ENCODE measurements at places on chromosomes 2 and 18.
A peak's percentile ranks its signal among the peaks of the same experiment; 100 is the strongest.

DNA sequence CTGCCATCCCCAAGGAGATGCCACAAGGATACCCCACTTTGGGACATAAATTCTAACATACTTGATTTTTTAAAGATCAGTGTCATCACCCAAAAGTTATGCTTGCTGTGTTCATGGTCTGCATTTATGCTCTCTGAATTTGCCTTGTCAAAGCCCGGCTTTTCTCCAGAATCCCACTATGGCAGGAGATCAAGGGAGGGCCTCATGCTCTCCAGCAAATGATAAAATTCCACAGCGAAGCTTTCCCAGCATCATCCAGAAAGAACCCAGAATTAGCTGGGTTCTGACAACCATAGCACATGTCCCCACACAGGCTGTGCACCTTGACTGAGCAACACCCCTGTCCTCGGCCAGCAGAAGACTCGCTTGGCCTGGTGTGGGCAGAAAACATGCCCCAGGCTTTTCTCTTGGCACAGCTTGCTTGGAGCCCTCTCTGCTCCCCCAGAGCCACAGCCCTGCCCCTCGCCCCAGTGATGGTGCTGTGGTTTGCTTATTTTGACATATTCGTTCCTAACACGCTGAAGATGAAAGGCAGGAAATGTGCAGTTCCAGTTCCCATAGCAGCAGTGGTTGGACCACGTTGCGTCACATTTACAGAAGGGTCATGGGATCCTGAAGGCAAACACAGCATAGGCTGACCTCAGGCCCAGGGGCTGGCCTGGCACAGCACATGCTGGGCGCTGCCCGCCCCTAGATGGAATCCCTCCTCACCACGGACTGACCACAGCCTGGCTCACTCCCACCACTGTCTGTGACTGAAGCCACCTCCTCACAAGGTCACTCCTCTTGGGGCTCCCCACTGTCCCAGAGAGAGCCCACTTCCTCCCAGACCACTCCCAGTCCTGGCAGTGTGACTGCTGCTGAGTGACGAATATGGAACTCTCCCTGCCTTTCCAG is 14.1 kb upstream of the CHRNA1 start:
- DNase-seq = no peak

DNA sequence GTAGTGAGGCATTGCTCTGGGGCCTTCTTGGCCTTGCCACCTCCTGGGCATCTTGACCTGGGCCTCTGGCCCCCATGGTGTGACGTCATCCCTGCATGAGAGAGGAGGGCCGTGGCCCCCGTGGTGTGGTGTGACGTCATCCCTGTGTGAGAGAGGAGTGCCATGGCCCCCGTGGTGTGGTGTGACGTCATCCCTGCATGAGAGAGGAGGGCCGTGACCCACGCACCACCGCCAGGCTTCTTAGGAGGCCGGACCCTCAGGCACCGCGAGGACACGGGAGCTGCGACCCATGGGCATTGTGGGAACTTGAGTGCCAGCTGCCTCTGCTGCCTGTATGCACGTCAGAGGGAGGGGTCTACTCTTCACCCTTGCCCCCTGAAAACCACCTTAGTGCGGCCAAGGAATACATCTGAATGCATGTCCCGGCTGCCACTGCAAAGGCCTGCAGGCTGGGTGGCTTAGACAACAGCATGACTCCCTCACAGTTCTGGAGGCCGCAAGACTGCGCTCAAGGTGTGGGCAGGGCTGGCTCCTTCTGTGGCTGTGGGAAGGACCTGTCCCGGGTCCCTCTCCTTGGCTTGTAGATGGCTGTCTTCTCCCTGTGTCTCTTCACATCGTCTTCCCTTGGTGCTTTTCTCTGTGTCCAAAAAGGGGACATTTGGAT is 20.8 kb upstream of the OTOS start:
- no peak for DNase-seq

DNA sequence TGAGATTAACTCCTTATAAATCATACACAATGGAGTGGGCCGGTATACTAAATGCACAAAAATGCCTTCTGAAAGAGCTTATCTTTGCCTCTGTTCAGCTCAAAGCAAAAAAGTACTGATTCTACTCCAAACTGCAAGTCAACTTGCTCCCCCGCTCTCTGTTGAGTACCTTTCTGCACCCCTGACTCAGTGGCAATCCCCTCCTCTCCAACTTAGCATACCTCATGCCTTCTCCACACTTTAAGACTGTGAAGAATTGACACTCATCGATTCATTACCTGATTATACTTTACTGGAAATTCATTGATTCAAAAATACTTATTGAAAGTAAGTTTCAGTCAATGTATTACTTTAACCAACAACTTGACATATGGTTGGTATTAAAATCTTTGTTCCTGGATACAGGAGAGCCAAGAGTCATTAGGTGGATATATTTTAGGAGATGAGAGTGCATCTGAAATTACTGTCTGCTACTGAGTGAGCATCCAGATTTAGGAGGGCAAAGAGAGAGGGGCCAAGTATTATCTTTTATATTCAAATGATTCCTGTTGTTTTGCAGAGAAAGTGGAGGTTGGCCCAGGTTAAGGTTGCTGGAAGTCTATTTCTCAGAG is 187.7 kb downstream of the ICOS start:
- no peak for DNase-seq

- DNase-seq = no peak
Measured at GRCh38 chr2:84467389-84467788, 8.3 kb upstream of the SUCLG1 start.

DNA sequence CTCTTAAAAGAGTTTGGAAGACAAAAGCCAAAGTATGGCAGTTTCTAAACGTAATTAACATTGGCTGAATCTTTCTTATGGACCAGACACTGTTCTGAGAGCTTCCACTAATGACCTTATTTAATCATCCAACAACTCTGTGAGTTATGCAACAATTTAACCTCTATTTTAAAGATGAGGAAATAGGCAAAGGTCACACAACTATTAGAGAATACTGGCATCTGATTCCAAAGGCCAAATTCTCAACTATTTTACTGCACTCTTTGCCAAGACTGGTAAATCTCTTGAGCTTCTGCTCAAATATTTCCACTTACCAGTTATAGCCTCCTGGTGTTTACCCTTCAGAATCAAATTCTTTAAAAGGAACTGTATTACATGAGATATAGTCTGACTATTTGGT is 42.1 kb upstream of the ERMN start:
- DNase-seq = no peak

GRCh38 chr18:23003289-23003688 is 70.2 kb downstream of the RBBP8 start:
- no peak for DNase-seq

- no peak for DNase-seq
Measured at GRCh38 chr18:32867330-32867729, 94.5 kb upstream of the KLHL14 start.

- no peak for DNase-seq
Measured at GRCh38 chr2:33317369-33318007, 159.0 kb upstream of the RASGRP3 start.

DNA sequence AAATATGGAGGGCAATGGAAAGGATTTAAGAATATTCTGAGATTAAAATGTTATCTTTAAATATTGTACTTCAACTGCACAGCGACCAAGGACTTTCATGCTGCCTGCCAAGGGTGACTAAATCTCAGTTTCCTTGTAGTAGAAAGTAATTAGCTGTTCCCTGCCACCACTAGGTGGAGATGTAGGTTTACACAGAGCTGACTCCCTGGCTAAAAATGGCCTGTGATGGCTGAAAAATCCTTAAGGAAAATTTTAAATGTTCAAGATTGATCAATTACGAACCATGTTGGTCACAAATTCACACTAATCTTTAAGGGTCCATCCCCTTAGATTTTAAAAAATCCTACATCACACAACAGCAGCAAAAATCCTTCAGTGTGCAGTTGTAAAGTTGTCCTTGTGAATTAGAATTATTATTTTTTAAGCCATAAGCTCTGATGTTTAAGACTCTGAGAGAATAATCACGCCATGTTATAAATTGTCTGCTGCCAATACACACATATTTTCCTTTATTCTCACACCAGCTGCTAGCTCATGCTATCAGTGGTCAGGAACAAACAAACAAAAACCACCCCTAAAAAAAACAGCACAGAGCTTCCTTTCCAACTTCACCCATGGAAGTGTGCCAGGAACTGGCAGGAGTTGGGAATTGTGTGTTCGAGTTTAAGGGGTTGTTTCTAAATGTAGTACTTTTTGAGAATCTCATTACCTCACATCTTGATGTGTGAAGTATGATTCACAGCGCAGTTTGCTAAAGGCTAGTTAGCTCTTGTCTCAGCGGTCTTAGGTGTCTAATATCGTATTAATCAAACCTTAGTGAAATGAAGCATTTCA is 399.8 kb downstream of the TMEM182 start:
- peak; percentile 28 for DNase-seq

- no peak for DNase-seq
Measured at GRCh38 chr2:120791962-120792297, 56.3 kb downstream of the GLI2 start.

DNA sequence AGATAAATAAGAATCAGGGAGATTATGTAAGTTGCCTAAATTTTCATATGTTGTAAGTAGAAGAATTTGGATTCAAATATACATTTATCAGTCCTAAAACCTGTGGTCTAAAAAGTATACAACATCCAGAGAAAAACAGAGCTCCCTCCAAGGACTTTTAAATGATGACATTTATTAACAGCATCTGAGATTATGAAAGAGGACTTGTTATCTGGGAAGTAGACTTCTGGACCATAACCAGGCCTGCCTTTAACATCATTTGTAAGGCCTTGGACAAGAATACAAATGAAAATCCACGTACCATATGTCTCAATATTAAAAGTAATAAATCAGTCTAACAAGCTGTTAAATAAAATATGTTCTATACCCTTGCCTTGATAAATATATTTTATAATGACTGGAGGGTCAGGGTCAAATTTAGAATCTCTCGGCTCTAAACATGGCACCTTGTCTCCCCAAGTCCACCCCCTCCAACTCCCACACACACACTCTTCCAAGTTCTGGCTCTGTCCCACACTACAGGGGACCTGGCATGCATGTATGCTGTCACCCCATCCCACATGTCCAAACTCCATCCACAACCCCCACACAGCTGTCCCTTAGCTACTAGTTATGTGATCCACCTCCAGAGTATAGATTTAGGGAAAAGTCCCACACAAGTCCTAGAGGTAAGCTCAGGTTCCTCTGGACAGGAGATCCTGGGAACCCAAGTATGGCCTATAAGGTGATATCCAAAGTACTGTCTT is 382.6 kb downstream of the CDH2 start:
- DNase-seq = no peak

DNA sequence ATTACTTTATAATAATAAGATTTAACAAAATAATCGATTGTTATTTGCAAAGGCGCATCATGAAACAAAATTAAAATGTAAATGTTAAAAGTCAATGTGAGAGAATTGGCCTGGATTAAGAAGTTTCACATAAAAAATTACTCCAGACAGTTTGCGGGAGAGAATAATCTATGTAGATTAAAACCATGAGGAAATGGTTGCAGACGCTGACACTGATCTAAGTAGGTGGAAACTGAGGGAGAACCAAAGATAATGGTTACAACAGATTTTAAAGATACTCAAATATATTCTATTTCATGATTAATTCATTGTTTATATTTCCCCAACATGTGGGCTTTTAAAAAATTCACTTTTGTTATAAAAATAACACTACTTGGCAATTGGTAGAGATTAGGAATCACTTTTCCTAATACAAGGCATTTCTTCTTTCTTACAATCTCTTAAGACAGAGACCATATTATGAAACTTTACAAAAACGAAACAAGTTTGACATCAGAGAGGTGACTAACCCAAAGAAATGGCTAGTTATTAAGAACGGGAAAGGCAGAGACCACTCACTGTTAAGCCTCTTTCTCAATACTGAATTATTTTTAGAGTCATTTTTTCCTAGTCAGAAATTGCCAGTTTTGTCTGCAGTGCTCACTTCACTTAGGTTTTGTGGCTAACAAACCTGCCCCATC is 1.6 kb downstream of the KANSL1L start:
- no peak for DNase-seq

DNA sequence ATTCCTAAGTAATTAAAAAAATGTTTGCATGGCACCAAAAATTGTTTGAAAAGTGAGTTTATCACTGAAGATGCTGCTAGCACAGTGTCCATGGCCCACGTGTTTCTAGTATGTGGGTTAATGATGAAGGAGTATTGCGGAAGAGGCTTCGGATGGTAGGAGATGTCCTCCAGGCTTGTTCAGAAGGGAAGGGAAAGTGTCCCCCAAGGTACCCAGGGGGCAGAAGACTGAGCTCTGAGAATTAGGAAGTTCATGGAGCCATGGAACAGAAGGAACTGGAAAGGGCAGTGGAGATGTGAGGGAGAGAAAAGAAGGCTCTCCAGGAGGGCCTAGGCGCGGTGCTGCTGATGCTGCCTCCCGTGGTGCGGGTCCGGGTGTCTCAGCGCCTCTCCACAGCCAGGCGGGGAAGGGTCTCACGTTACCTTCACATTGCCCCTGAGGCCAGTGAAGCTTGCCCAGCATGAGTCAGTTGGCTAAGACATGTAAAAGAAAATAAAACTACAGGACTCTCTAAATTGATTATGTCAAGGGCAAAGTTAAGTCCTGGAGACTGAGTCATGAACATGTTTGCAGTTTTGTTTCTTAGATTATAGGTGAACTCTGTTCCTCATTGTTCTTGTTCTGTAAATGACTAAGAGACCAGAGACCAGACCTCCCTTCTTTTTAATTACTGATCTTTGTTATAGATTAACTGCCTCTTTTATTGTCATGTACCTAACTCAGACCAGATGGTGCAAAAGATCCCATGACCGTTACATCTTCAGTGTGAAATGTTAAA is 89.0 kb downstream of the MTCL1 start:
- no peak for DNase-seq

GRCh38 chr2:206442474-206442832 is 879 bp upstream of the ADAM23 start:
- no peak for DNase-seq

Data from LNCaP clone FGC (cell line).